Activated T-cell treated with anti-CD3 and anti-CD28 coated beads, Interleukin-2, amount 50 U/mL, for 72 hours (primary cell): ENCODE measurements at places on chromosomes 7 and 10.

- DNase-seq = no peak
These were observed 124.8 kb upstream of the PDLIM1 start for GRCh38 chr10:95415621-95416031.

DNA sequence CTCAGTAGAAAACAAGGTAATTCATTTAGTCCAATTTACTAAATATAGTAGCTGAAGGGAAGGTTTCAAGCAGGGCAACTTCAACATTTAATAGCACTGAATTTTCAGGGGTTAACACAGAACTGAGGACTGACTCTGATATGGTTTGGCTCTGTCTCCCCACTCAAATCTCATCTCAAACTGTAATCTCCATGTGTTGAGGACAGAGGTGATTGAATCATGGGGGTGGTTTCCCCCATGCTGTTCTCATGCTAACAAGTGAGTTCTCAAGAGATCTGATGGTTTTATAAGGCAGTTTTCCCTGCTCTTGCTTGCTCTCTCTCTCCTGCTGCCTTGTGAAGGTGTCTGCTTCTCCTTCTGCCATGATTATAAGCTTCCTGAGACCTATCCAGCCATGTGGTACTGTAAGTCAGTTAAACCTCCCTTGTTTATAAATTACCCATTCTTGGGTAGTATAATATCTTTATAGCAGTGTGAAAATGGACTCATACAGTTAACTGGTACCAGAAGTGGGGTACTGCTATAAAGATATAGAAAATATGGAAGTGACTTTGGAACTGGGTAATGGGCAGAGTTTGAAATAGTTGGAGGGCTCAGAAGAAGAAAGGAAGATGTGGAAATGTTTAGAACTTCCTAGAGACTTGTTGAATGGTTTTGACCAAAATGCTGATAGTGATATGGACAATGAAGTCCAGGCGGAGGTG lies 9.8 kb upstream of the UMAD1 start:
- DNase-seq = no peak

GRCh38 chr7:11176985-11177555 lies 203.4 kb downstream of the PHF14 start:
- no peak for DNase-seq

DNA sequence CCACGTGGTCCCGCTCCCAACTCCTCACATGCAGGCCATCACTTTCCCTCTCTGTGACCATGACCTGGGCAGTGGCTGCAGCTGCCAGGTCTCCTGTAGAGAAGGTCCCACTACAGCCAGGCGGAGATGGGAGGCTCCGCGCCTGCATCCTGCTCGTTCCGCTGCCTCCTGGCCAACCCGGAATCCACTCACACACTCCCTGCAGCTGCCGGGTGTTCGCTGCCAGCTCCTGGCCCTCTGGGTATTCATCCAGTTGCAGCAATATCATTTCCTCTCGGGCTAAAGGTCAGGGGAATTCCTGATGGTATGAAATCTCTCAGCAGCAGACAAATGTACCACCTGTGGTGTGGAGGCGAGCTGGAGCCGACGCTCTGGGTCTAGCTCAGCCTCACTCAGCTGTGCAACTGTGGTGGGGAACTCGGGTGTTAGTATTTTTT lies 65.7 kb downstream of the TLL2 start:
- no peak for DNase-seq

DNA sequence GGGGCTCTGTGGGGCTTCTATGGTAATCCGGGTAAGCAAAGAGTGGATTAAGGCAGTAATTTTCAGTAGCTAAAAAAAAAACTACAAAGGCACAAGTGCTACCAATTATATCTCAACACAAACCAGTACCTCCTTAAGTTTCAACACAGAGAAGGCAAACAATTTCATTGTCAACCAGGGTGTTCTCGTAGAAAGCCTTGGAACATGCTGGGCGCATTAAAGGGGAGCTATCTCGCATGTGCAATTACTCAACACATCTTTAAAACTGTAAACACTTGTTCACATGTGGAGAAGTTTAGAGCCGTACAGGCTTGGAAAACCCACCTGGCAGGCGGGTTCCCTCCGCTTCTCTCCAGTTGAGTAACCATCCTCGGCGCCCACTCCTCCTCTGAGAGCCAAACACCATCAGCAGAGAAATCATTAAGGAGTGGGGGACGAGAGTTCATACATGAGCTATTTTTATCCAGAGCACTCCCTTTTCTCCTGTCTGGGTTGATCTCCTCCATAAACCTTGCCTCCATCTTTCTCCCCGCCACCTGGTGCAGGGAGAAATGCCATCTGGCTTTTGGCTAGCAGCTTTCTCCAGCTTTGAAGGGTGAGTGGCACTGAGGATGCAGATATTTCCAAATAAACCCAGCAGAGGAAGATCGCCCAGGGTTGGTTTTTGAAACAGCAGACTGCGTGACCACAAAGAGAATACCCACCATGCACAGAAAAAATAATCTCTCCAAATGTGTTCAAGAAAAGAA lies 287.1 kb downstream of the WDR11 start:
- no peak for DNase-seq

DNA sequence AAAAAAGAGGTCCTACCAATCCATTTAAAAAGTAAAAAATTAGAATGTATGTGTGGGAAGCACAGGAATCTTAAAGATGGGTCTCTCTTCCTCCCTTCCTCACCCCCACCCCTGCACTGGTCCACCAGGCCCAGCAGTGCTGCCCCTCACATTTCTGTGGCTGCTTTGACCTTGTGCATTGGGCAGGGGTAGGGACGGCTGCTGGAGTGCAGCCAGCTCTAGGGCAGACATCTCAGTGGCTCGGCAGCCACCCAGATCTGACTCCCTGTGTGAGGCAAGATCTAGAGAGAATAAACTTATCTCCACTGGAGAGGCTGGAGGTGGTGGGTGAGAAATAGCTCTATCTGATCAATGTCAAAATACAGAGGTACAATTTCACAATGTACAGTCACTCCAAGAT lies 6.7 kb downstream of the FAM180A start:
- no peak for DNase-seq

DNA sequence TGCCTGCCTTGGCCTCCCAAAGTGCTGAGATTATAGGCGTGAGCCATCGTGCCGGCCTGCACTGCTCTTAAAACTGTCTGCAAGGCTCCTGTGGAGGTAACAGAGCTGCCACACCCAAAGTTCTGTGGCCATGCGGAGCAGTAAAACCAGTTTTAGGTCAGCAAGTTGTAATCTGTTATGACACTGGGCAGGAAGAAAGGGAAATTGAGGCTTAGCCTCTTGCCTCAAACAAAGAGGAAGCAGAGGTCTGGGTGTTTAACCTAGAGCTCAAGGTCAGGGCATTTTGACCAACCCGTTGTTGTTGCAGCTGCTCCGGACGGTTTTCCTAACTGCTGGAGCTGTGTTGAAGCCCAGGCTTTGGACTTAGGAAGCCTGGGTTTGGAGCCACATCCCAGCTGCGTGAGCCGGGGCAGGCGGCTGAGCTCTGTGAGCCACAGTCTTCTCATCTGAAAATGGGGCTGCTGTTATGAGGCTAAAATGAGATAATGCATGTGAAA lies 7.4 kb upstream of the RRP12 start:
- no peak for DNase-seq
